ENCODE measurements at places on chromosomes 4 and X.

DNA sequence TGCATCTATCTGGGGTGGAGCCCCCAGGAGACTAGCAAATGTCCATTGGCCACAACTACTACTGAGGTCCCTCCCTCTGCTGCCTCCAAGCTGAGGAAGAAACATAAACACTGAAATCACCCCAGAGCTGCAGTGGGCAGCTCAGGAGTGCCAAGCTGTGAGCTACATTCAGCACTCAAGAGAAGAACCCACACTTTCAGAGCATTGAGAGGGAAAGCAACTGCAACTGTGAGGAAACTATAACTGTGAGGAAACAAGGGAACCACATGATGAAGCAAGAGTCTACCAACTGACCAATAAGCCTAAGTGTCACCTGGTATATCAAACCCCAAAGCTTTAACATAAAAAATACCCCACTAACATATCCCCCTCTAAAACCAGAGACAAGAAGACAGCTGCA, 373.5 kb upstream of the TACR3 start:
- DNase-seq = no peak

GRCh38 chr4:141301216-141301615, 80.5 kb downstream of the ZNF330 start:
- DNase-seq = no peak

GRCh38 chr4:124212815-124213630, 499.5 kb downstream of the ANKRD50 start:
- peak; percentile 81 for DNase-seq

GRCh38 chr4:4344915-4345527, 41.9 kb upstream of the NSG1 start:
- no peak for DNase-seq

DNA sequence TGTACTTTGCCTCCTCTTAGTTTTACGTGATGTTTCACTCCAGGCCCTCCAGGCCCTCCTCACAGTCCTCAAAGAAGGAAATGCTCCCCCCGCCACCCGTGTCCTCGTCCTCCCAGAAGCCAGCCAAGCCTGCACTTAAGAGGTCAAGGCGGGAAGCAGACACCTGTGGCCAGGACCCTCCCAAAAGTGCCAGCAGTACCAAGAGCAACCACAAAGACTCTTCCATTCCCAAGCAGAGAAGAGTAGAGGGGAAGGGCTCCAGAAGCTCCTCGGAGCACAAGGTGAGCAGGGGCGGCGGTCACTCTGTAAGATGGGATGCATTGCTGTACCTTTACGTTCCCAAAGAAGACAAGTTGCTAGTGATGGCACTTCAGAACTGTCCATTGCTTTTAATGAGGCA, 94.4 kb downstream of the KLHL8 start:
- no peak for DNase-seq

- no peak for DNase-seq
Observed at GRCh38 chr4:34771632-34772031, 1472.7 kb downstream of the ARAP2 start.

DNA sequence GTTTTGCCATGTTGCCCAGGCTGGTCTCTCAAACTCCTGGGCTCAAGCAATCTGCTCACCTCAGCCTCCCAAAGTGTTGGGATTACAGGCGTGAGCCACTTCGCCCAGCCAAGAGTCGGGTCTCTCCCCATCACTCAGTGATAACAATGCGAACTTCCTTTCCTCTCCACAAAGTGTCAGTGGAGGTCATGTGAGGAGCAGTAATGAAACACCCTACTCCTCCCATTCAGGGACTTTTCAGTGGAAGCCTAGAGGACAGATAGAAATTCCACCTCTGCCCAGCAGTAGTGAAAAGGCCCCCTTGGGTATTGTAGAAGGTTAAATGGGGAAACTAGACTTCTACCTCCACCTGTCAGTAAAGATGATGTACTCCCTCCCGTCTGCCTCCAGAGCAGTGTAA, 141.9 kb upstream of the STK26 start:
- no peak for DNase-seq

- DNase-seq = no peak
Observed at GRCh38 chrX:108795240-108795639, 58.9 kb upstream of the IRS4 start.

- no peak for DNase-seq
Observed at GRCh38 chrX:109704563-109704962, 28.5 kb downstream of the ACSL4 start.

Measured in LHCN-M2 (cell line).